ENCODE measurements at places on chromosomes 4 and X.

GRCh38 chrX:29834764-29835163 lies 380.6 kb upstream of the MAGEB2 start:
- DNase-seq = no peak

- DNase-seq = no peak
Measured at GRCh38 chr4:162403419-162403818, 239.6 kb upstream of the FSTL5 start.

GRCh38 chr4:140931911-140932310 lies 175.7 kb upstream of the TBC1D9 start:
- no peak for DNase-seq

GRCh38 chr4:48022192-48022799 lies 5.7 kb downstream of the NIPAL1 start:
- DNase-seq = no peak

DNA sequence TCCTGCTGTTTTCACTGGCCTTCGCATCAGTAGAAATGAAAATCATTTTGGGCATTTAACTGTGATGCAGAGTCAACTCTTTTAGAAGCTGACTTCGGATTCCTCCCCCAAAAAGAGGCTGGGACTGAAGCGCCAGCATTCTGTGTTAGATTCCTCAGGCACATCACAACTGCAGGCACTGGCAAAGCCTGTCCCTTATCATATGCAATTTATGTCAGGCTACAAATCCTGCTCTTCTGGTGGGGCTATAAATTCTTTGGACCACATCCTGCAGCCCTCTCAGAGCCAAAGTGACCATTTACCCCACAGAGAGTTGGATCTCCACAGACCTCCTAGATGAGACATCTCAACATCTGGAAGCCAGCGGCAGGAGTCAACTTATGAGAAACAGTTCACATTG lies 138.4 kb downstream of the CBR4 start:
- no peak for DNase-seq

DNA sequence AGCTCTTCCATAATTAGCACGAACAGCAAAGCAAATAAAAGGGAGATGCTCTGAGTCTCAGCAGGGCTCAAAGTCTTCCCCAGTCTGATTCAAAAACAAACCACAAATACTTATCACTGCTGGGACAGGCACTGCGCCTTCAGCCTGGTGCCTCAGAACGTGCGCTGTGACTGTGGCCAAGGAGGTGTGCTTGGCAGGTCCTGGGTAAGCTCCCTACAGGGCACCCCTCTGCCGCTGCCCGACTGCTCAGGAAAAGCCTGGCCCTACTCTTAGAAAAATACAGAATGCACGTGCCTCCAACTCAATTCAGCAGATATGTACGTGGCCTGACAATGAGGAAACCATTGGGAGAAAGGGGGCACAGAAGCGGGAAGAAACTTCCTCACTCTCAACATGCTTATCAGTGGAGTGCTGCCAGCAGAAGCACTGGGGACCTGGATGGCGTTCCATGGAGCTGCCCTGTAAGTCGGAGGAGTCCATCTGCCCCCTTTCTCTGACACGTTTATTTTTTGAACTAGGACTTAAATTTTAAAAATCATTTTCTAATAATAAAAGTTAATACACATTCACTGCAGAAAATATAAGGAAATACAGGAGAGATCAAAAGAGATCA lies 86.8 kb downstream of the GATB start:
- no peak for DNase-seq

DNA sequence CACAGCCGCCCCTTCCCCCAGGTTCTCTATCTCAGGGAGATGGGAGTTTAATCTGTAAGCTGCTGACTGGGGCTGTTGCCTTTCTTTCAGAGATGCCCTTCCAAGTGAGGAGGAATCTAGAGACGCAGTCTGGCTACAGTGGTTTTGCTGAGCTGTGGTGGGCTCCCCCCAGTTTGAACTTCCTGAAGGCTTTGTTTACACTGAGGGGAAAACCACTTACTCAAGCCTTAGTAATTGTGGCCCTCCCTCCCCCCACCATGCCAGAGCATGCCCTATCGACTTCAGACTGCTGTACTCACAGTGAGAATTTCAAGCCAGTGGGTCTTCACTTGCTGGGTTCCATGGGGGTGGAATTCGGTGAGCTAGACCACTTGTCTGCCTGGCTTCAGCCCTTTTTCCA lies 131.3 kb downstream of the FAAH2 start:
- DNase-seq = no peak

DNA sequence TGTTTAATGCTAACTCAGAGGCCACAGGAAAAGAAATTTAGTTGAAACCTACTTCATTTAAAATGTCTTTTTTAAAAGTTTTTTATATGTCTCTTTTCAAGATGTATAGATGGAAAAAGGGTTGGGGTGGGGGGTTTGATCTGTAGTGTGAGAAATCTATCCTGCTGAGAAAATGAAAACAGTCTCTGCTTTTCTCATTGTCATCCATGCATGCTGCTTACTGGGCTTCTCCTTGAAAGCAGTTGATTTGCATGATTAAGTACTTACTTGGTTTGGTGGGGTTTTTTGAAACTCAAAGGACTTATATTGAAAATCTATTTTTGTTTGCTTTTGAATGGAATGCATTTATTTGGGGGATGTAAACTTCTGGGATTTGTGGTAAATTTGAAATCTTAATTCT lies 313.6 kb upstream of the DKK2 start:
- DNase-seq = no peak

GRCh38 chr4:47210828-47211227 lies 179.5 kb downstream of the GABRB1 start:
- no peak for DNase-seq

- DNase-seq = no peak
Measured at GRCh38 chr4:23897564-23898109, 7.8 kb upstream of the PPARGC1A start.

DNA sequence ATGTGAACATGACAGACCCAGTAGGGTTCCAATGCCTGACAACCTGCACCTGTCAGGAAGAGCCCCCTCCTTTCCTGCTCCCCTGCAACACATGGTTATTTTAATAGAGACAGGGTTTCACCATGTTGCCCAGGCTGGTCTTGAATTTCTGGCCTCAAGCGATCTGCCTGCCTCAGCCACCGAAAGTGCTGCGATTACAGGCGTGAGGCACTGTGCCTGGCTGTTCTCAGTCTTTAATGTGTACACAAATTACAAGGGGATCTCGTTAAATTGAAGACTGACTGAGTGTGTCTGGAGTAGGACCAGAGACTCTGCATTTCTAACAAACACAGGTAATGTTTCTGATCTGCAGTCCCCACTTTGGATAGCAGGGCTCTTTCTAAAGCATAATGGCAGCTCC lies 55.4 kb downstream of the NPNT start:
- no peak for DNase-seq

DNA sequence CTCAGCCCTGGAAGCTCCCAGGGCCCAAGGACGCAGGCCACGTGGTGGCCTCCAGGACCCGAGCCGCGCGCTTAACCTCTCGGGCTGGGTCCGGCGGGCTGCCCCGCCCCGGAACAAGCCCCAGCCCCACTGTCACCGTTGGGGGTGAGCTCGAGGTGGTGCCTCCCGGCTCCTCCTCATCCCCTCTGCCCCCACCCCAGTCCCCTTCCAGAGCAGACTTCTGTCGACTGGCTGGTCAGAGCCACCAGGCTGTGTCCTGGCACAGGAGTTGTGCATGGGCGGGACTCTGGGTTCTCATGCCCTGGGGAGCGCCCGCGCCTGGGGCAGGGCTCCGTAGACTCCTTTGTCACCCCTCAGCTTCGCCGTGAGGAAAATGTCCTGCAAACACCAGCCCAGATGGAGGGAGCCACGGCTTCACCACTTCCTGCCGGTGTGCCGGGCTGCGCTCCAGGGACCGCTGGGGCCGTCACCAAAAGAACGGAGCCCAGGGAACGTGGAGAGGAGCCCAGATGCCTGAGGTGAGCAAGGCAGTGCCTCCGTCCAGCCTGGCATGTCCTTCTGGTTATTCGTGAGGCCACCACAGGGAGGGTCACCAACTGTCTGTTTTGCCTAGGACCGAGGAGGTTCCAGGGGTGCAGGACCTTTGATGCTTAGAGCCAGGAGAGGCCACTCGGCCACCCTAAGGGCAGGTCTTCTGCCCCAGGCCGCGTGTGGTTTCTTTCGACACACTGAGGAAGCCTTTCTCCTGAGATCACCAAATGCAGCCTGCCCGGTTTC lies 7.1 kb upstream of the RGS12 start:
- no peak for DNase-seq

Data from LNCaP clone FGC (cell line).